ENCODE measurements at places on chromosomes 2 and 18.

- no peak for DNase-seq
Measured at GRCh38 chr2:234932591-234933168, 19.1 kb upstream of the SH3BP4 start.

GRCh38 chr2:26735097-26735496, 29.0 kb upstream of the SLC35F6 start:
- no peak for DNase-seq

- DNase-seq: no peak
Measured at GRCh38 chr2:217918308-217919024, 84.3 kb downstream of the TNS1 start.

DNA sequence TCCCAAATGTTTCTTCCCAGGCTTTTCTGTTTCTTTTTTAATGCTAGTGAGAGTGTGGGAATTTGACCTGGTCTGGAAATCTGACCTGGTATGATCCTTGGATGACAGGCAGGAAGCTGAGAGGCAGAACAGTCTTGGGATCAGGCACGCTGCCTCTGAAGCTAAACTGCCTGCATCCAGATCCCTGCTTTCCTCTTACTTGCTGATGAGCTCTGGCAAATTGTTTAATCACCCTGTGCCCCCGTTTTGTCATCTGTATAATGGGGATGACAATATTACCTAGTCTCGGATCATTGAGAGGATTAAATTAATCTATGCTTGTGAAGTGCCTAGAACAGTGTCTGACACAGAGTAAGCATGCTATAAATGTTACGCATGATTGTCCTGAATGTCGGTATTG, 3.3 kb downstream of the KLHL23 start:
- no peak for DNase-seq

DNA sequence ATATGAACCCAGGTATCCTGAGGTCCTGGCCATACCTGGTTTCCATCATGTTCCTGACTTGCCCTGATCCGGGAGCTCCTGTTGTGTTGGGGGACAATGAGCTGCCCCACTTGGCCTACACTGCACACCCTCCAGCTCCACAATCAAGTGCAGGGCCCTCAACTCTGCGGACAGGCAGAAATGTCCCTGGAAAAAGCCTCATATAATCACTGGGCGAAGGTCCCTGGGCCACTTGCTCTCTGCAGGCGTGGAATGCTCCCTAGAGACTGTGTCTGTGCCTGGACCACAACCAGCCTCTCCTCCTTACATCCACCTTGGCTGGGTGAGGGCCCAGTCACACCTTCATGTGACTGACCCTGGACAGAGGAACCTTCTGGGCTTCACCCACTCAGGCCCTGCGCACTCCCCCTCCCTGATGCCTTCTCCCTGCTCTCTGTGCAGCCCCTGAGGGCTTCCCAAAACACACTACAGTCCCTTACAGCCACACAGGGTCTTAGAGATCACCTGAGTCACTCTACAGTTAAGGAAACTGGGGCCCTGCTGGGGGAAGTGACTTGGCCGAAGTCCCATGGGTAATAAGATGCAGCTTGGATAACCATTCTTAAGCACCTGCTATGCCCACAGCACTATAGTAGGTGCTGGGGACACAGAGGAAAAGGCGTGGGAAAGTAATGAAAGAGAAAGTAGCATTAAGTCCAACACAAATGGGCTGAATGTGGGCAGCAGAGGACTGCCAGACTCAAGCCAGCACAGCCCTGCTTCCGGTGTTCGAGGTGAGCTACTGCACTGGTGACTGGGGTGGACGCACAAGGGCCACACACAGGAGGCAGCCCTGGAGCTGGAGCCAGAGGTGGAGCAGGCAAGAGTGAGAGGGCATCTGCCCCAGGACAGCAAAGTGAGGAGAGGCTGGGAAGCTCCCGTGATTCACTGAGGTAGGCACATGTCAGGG, 9.8 kb downstream of the BOLA3 start:
- DNase-seq: no peak

- DNase-seq: no peak
Measured at GRCh38 chr2:45812011-45812500, 160.6 kb downstream of the PRKCE start.

DNA sequence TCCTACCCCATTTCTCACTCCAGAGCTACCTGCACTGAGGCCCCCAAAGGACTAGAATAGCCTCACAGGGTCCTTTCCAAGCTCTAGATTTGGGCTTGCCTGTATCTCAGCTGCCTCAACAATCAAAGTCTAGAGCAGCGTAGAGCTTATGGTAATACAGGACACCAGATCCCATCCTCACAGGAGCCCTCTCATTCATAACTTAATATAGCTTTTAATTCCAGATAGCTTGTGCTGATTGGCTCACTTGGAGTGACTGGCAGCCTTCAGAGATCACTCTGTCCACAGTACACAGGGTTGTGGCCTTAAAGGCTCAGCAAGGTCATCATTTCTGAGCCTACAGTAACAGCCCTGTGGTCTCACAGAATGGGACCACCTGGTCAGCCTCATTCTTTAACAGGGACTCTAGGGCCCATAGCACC, 51.4 kb downstream of the ZFP36L2 start:
- no peak for DNase-seq

DNA sequence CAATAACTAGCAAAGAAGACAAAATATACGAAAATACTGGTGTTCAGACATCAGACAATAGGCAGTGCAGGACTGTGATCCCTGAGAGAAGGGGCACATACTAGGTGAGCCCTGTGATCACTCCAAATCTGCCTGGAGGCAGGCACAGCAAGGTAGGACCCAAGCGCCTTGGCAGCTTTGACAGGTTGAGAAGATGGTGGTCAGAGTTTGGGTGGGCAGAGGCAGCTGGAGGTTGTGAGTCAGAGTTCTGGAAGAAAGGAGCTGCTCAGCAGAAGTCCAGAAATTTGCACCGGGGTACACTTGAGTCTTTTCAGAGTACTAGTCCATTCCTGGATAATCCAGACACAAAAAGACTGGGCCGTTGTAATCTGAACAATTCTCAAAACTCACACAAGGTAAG, 14.0 kb downstream of the KIF1A start:
- DNase-seq: no peak

DNA sequence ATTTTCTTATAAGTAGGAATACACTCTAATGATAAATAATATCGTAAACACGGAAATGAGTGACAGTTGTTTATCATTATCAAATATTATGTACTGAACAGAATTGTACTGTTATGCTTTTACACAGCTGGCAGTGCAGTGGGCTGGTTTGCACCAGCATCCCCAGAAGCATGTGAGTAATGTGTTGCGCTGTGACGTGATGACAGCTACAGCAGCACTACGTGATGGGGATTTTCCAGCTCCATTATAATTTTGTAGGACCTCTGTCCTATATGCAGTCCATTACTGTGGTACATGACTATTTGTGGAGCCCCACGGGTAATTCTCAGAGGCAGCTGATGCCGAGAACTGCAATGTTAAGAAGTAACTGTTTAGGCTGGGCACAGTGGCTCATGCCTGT, 77.3 kb upstream of the ATG16L1 start:
- no peak for DNase-seq

DNA sequence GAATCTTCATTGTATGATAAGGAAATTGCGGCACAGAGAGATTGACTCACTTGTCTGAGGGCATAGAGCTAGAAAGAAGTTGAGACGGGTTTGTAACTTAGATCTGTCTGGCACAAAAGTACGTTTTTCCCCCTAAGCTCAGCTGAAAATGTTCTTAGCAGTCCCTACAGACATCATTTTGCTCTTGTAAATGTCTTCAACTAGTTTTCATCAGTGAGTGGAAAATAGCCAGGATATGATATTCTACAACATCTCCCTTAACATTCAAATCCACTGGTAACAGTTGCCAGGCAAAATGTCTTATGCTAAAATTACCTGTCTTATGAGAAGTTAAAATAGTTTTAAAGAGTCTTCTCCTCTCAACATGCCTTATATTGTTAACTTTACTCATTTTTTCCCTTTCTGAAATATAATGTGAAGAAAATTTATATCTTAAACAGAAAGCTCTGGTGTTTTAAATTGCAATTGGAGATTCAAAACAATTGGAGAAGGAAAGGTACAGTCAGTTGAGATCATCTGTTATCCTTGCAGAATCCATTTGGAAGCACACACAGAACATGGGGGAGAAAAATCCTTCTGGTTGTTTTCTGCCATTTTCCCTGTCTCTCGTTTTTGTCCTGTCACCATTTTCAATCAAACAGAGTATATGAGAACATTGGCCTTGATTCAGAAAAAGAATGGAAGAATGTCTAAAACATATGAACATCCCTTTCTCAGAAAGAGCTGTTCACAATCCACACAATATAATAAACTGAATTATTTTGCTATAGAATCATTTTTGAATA, 255.0 kb downstream of the TRIB2 start:
- no peak for DNase-seq

GRCh38 chr18:48580782-48581181, 42.0 kb downstream of the CTIF start:
- no peak for DNase-seq

DNA sequence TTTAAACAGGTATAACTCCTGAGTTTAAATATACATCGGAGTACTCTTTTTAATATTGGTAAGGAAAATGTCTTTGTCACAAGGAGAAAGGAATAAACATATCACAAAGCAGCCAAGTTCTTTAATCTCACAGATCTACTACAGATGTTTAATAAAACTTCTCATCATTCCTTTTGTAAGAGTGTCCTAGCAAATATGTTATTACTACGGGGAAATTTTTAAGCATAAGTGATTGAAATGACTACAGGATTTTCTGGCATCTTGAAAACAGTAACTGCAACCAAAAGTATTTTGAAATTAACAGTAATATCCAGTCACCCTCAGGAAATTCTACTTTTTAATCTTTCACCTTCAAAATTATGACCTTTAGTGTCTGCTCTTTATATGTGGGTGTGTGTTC, 403.1 kb downstream of the IRS1 start:
- DNase-seq: no peak

All from GM12892 (cell line).